ENCODE measurements at places on chromosomes 13 and 19.

- DNase-seq: no peak
Observed at GRCh38 chr19:53707278-53707677, 75.5 kb downstream of the DPRX start.

DNA sequence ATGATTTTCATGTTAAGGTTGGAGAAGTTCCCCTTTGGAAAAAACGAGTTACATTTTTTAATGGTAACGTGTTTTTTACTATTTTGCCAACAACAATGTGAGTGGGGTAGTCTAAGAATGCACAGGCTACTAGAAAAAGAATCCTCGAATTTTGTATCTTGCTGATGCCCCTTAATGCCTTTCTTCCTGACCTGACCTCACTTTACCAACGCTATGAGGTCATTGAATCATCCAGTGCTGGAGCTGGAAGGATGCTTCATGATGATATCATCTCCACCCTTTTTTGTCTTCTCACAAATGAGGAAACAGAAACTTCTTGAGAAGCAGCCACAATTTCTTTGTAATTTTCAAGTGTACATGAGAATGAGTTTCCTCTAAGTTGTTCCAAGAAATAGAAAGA lies 8.2 kb upstream of the UBL3 start:
- no peak for DNase-seq

DNA sequence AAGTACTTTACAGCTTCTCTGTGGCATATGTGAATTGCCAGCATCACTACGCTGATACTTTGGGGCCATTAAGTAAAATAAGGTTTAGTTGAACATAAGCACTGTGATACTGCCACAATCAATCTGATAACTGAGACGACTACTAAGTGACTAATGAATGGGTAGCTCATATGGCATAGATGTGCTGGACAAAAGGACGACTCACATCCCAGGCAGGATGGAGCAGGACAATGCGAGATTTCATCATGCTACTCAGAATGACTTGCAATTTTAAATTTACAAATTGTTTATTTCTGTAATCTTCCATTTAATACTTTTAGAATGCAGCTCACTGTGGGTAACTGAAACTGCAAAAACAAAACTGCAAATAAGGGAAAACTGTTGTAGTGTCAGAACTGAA lies 13.6 kb downstream of the CCDC122 start:
- DNase-seq: no peak

DNA sequence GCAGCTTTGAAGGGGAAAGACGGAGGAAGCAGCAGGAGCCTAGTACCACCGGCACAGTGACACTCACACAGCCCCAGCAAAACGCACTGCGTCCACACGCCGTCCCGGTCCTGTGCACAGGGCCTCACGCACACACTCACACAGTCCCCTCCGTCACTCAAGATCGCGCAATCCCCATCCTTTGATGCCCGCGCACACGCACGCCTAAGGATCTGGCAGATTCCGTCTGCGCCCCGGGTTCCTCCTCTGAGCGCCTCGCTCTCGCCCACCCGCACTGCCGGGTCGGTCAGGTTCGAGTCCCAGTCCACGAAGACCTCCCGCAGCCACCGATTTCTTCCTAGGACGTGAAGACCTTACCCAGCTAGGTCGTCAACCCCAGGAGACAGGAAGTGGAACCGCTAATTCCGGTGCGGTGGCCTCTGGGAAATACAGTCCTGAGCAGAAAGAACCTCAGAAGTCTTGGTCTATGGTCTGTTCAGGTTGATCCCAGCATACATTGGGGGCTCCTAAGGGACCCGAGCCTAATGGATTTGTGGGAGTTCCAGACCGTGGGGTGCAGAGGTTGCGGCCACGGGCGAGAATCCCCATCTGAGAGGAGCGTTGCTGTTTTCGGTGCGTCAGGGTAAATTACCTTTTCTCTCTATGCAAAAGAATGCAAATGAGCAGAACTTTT lies at the start of gene ZNF780B:
Gene ZNF780B (minus strand): TSS at position 400 of the 673 bp plus-strand sequence. CDS start 5,899 bp downstream, outside the sequence.
- peak; percentile 27 for DNase-seq
